ENCODE measurements at places on chromosomes 1 and 21.
A peak's percentile ranks its signal among the peaks of the same experiment; 100 is the strongest.

- DNase-seq, result no peak
Observed at GRCh38 chr21:38794978-38795377, 10.8 kb upstream of the ETS2 start.

- DNase-seq, result no peak
Observed at GRCh38 chr1:116501125-116501869, 69.5 kb downstream of the CD58 start.

DNA sequence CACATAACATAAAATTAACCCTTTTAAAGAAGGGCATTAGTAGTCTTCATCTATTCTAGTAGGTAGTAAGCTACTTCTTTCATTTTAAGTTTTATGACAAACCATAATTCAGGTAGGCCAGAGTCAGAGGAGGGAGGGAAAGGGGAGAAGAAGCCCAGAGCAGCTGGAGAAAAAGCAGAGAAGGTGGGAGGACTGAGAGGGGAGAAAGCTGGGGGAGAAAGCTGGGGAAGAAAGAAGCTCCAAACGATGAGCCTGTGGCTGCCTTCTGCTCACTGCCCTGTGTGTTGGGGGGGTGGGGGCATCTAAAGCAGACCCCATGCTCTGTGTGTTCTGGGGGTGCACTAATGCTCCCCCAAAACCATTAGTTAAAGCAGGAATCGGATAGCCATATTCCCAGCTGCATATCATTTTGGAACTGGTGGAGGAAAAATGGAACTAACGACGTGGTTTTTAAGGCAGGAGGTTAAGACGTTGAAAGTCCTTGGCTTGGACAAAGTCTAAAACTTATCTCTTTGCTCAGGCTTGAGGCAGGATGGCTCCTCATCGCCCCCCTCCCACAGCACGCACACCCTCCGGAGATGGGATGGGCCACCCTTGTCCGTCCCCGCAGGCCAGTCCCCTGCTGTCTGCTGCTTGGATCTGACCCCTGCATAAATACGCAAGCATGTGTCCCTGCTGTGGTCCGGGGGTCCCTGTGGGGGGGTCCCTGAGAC lies 184.2 kb downstream of the DYRK1A start:
- no peak for DNase-seq

- DNase-seq, result no peak
Observed at GRCh38 chr1:180003026-180003695, 48.6 kb downstream of the CEP350 start.

- DNase-seq, result peak; percentile 87
Observed at GRCh38 chr1:154157520-154158306, 2.8 kb upstream of the NUP210L start.

- no peak for DNase-seq
Observed at GRCh38 chr1:155013632-155014031, 11.0 kb downstream of the ZBTB7B start.
